T-helper 2 cell treated with Interferon-gamma antibody and Interleukin-4, amounts not matched to agents 5 μg/mL and 100 μg/mL, for 36 hours (primary cell): ENCODE measurements at places on chromosomes 11 and 22.

- DNase-seq = peak; percentile 45
Measured at GRCh38 chr22:31346733-31347250, 646 bp upstream of the PATZ1 start.

DNA sequence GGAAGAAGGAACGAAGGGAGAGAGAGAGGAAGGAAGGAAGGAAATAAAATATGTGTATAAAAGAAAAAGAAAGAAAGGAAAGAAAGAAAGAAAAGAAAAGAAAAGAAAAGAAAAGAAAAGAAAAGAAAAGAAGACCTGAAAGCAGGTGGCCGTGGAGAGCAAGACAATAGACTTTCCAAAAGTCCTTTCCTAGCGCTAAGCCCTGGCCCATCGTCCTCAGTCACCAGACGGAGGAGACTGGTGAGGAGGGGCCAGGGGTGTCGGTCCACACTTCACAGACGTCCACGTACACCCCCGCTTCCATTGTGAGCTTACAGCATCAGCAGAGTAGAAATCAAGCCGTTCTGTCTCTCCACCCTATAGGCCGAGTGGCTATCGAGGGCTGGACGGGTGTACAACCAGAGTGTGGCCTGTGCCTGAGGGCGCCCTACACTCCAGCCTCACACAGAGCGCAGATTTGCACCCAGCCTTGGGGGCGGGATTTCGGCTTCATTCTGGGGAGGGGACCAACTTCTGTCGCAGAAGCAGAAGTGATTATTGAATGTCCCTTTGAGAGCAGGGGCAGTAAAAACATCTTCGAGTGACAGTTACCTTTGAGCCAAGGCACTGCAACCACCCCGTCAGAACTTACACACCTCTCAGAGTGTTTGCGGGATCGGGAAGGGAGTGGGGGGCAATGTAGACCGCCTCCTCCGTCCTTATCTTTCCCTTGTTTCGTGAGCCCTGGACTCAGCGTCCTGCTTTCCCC lies 2.0 kb upstream of the BSX start:
- DNase-seq = no peak

DNA sequence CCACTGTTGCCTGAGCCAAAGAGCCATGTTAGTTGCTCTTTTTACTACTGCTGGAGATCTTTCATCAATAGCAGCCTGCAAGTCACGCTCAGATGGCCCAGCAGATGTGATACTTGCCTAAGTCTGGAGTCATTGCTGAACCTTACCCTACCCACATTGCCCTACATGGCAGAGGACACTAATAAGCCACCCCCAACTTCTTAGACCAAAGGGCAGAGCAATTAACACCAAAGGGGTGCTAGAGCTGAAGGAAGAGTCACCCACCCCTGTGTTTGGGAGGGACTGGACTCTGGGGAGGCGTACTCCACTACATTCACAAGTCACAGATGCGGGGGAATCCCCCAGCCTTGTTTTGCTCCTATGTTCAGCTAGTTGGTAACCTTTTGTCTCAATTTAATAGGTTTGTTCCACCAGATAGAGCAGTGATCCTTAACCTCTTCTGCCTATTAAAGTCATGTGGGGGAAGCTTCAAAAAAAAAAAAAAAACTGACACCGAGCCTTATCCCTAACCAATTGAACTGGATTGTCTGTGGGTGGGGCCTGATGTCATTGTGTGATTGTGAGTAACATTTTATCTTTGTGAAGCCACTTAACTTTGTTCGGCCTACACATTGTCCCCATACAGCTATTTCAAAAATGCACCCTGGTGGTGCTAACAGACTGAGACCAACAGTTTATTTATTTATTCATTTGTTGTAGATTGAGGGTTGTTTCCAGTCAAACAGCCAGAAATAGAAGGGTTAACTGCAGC lies 13.1 kb downstream of the ADM start:
- no peak for DNase-seq

- DNase-seq = no peak
Measured at GRCh38 chr11:133503236-133503635, 29.1 kb downstream of the OPCML start.

DNA sequence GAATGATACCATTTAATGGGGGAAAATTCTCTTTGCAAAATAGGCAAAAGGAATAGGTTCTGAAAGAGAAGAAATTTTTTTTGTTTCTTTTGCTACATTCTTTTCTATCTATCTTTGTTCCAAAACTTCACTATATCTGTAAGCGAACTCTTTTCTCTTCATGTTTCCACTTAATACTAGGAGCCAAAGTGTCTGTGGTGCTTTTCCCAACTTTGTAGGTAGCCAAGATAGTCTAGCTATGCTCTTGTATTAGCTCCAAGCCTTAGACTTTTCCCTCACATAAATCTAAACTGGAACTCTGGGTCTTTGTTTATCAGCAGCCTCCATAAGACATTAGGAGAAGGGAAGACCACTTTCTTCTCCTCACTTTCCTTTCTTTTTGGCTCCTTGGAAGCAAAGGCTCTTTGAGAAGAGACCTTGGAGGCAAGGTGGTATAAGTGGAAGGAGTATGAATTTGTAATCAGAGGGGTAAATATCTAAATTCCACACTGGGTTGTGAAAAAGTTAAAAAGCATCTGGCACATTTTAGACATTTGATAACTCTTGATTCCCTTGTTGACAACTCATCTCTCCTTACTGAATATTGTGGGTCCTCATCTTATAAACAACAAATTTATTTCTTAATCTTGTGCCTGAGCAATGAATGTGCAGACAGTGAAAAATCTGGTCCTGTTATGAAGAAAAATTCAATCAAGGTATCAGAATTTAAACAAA lies 130.0 kb downstream of the EHF start:
- no peak for DNase-seq

GRCh38 chr11:326842-327580 lies 6.4 kb upstream of the IFITM3 start:
- peak; percentile 67 for DNase-seq

- DNase-seq = no peak
Measured at GRCh38 chr11:65059523-65059922, 1.2 kb upstream of the NAALADL1 start.

DNA sequence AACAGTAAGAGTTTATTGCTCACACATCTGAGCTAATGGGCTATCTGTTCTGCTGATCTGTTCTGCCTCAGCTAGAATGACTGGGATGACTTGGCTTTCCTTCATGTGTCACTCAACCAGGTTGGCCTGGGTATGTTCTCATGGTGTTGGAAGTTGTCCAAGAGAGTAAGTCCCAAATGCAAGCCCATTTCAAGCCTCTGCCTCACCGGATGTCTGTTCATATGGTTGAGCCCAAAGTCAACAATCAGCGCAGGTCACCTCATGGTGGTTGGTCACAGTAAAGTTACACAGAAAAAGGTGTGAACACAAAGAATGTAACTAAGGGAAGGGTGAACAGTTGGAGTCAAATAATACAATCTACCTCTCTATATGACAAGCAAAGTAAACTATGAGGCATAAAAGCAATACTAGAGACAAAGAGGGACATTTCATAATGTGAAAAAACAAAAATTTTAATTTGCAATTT lies 1.9 kb downstream of the GDPD4 start:
- DNase-seq = no peak

DNA sequence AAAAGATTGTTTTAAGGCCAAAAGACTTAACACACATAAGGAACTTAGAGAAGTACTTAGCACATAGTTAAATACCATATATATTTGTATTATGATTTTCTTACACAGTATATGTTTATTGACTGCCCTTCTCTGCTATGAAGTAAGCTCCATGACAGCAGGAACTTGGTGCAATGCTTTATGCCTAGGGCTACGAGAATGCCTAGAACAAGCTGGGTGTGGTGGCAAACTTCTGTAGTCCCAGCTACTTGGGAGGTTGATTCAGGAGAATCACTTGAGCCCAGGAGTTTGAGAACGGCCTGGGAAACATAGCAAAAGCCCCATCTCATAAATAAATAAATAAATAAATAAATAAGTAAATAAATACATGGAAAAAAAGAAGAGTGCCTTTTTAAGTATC lies 1.9 kb downstream of the SLC5A12 start:
- DNase-seq = no peak

DNA sequence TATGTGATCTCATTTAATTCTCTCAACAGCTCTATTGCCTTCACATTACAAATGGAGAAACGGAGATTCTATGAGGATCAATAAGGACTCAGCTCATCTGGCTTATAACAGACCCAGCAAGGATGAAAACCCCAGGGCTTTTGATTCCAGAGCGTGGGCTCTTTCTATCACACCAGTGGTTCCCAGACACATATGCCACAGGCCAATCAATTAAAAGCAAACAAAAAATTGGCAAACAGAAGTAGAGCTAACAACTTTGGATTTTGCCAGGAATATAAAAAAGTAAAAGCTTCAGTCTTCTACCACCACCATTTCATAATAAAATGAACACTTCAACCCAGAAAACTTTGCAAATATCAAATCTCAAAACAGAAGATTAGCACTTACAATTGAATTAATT lies 71.1 kb upstream of the FAT3 start:
- DNase-seq = no peak

- DNase-seq = no peak
Measured at GRCh38 chr11:113296447-113297205, 17.8 kb upstream of the TTC12 start.
